Activated CD4-positive, alpha-beta T cell treated with anti-CD3 and anti-CD28 coated beads, Interleukin-2, amount 10 ng/mL, durations not matched to agents 7 days and 5 days (primary cell): ENCODE measurements at places on chromosomes 16 and 17.

- no peak for DNase-seq
These were observed 9.6 kb downstream of the MARVELD3 start for GRCh38 chr16:71635632-71636031.

- no peak for DNase-seq
These were observed 159.1 kb downstream of the UTP18 start for GRCh38 chr17:51419476-51419875.

DNA sequence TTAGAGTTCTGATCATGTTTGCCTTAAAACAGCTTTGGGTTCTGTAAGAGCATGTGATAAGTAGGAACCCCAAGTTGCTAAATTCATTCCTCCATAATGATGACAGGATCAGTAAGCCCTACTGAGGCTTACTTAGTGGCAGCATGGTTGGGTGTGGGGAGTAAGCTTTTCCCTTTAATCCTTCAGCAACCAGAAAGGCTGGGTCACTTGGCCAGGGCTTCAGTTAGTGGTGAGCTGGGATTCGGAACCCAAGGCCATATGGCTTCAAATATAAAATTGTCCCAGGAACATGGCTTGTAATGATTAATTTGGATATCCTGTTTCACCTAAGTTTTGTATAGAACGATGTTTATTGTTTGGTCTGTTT, 850 bp downstream of the GINS3 start:
- DNase-seq = no peak

DNA sequence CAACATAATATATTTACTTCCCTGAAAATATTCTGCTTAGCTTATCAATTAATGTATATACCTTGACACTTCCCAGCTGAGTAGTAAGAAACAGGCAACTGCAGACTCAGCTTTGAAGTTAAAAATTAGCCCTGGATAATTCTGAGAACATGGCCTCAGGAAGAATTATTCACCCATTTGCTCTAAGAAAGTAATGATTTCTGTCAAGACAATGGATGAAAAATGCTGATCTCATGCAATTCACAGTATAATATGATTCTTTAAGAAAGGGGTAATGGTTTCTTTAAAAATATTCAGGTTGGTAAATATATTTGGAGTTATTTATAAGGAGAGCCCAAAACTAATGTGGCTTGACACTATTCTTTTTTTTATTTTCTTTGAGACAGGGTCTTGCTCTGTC, 88.8 kb downstream of the CACNG1 start:
- DNase-seq = no peak

GRCh38 chr16:24734382-24734781, 4.9 kb downstream of the TNRC6A start:
- no peak for DNase-seq

DNA sequence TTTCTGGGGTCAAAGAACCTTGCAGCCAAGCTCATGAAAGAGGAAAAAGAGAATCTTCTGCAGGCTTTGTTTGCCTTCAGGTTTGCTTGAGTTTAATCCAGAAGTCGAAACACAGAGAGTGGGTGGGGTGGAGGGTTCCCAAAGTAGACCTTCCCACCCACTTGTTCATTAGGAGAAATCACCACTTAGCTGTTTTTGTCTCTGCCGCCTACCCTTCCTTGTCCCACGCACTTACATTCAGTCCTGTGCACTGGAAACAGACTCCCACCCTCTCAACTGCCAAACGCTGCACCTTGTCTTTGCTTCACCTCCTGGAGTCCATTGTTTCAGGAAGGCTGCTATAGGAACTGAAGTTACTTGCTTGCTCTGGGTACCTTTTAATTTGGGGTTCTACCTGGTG, 38.6 kb upstream of the RBFOX1 start:
- no peak for DNase-seq

DNA sequence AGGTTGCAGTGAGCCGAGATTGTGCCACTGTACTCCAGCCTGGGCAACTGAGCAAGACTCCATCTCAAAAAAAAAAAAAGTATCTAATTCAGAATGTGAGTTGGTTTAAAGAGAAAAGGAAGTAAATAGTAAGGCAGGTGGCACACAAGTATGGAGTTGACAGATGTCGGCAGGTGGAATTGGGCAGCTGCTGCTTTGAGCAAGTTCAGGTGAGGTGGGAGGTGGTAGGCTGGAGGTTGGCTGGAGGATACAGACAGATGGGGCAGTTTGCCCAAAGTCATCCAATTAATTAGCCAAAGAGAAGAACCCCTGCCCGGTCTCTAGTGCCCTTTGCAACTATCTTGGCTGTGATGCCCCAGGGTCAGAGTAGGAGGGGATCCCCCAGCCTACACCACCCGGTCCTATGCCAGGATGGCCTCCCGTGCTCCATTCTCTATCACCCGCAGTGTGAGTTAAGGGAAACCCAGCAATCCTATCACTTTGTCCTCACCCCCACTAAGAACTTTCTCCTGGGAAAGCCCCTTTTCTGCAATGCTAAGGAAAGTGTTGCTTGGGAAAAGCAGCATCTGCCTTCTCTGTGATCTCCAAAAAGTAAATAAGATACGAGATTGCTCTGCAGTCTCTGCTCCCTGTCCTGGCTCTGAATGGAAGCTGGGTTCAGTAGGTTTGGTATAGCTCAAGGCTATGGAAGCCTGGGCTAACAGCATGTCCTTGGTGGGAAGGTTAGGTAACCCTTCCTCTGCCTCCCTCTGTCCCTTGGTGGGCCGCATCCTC, 32.2 kb downstream of the SLC12A3 start:
- no peak for DNase-seq

DNA sequence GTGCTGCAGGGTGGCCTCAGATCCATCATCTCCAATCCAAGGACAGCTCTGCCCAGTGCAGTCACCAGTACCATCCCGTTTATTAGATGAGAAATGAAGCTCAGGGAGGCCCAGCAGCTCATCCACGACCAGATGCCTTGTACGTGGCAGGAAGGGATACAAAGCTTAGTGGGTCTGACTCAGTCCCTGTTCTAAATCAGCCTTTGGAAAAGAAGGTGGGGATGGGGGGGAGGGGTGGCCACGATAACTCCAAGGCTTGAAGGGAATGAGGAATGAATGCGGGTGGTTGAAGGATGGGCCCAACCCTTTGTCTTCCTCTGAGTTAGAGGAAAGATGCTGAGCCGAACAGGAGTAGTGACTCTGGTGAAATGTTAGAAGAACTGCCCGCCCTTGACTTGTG, 25.8 kb downstream of the LLGL2 start:
- no peak for DNase-seq

DNA sequence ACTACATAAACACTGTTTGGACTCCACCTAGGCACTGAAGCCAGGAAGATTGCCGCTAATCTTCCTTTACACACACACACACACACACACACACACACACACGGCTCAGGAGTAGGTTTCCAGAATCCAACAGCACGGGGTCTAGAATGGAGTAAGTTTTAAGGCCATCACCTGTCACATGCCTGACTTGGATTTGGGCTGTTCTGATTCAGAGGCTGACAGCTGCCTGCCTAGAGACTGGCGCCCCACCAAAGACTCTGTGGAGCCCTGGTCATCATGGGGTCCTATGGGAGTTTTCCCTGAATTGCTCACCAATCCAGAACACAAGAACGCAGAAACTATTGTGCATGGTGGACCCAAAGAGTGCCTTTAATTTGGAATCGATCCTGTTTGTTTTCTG, 10.9 kb downstream of the CDRT4 start:
- no peak for DNase-seq
